ENCODE measurements at places on chromosomes 1 and 21.

- DNase-seq: no peak
These were observed 234.8 kb downstream of the NCAM2 start for GRCh38 chr21:21233051-21233450.

DNA sequence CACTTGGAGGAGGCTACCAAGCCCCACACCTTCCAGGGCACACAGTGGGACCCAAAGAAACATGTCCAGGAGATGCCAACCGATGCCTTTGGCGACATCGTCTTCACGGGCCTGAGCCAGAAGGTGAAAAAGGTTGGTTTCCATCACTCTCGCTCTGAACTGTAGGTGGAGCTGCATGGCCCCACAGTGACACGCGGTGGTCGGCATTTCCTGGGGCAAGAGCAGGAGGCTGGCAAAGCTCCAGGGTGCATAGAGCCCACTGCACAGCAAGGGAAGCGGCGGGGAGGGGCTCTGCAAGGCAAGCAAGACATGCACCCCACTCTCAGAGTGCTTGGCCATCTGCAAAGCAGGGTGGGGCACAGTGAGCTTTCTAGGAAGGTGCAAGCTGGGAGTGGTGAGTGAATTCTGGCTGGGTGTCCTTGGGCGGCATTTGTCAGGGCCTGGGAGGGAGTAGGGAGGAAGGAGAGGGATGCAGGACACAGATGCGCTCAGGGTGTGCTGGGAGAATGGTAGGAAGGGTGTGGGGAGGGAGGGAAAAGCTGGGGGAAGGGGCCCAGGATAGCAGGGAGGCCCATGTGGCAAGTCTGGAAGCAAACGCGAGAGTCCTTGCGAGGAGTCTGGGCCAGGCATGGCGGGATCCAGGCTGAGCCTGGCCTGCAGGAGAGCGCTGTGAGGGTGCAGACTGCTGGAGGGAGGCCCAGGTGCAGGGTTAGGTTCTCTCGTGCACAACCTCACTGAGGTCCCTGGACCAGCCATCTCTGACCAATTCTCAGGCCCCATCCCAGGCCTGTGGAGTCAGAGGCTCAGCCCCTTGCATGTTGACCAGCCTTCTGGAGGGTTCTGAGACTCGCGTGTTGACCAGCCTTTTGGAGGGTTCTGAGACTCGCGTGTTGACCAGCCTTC is 11.0 kb downstream of the TRPM2 start:
- DNase-seq: no peak

GRCh38 chr1:234400773-234401172 is 27.5 kb downstream of the COA6 start:
- DNase-seq: no peak

DNA sequence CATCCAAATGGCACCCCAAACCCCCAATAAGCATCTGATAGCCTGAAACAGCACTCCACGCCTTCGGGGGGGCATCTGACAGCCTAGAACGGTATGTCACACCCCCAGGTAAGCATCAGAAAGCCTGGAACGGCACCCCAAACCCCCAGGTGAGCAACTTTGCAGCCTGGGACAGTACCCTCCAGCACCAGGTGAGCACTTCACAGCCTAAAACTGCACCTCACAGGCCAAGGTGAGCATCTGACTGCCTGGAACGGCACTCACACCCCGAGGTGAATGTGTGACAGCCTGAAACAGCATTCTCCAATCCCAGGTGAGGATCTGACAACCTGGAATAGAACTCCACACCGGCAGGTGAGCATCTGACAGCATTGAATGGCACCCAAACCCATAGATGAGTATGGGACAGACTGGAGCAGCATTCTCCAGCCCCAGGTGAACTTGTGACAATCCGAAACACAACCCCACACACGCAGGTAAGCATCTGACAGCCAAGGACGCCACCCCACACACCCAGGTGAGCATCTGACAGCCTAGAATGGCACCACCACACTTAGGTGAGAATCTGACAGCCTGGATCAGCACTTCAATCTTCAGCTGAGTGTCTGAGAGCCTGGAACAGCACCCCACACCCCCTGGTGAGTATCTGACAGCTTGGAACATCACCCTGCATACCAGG is 18.3 kb upstream of the MMEL1 start:
- DNase-seq: no peak

- DNase-seq: no peak
These were observed 220.5 kb downstream of the KCNT2 start for GRCh38 chr1:196387766-196388165.

GRCh38 chr1:16677552-16678431 is 11.0 kb upstream of the RNU1-3 start:
- DNase-seq: no peak

DNA sequence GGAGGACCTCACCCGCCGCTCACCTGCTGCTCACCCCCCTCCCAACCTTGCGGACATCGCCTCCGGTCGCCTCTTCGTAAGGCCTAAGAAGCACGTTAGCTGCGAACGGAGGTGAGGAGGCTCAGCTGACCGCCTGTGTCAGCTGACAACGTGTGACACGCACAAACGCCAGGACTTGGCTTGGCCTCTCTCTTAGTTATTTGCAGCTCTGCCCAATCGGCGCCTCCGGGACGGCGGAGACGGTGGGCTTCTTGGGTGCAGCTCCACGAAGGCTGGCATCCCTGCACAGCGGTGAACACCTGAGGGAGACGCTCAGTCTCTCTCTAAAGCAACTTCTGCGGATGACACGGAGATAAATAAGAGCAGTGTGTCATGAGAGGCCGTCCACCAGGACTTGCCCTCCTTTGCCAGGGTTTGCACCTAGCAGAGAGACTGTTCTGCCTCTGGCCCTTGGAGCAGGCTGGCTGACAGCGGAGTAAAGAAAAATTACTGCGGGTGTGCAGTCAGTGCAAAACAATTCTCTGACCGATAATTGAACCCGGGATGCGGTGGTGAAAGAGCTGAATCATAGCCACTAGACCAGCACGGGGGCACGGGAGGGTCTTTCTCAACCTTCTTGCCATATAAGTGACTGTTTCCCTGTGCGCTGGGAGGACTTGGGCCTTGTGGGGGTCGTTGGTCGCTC is 318.9 kb downstream of the FAM72C start:
- no peak for DNase-seq

GRCh38 chr1:21384620-21385019 is 55.3 kb upstream of the NBPF3 start:
- no peak for DNase-seq

GRCh38 chr21:40531431-40532110 is 315.4 kb downstream of the DSCAM start:
- DNase-seq: no peak

DNA sequence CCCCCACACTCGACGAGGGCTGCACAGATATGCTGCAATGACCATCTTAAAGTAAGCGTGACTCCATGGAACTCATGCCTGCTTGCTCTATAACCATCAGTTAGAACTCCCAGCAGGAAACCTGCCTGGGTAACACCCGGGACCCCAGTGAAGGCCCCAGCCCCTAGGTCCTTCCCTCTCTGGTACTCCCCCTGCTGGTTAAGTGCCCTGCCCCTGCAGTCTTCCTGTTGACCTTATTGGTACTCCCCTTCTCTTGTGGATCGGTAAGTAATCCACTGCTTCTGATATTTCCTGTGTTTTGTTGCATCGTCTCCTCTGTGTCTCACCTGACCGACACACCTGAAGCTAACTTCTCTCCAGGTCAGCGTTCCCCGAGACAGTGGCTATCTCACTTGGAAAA is 104.8 kb upstream of the COG2 start:
- no peak for DNase-seq

DNA sequence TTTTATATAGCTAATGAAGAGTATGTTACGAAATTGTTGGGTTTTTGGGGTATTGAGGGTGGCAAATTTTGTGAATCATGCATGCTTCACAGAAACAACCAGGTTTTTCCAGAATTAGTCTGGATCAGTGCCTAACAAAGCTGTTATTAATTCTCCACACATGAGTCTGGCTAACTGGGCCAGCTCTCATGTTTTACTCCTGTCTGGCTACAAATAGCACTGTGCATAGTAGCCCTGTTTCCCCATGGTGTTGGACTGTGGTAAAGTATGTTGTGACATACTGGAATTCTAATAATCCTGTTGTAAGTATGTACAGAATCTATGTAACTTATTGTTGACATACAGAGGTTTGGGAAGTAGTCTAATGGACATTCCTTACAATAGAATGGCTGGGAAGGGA is 35.8 kb downstream of the S100B start:
- DNase-seq: no peak

- no peak for DNase-seq
These were observed 178.0 kb downstream of the RYR2 start for GRCh38 chr1:237219751-237220642.

- no peak for DNase-seq
These were observed 205.6 kb downstream of the ATG4C start for GRCh38 chr1:62989497-62989896.

DNA sequence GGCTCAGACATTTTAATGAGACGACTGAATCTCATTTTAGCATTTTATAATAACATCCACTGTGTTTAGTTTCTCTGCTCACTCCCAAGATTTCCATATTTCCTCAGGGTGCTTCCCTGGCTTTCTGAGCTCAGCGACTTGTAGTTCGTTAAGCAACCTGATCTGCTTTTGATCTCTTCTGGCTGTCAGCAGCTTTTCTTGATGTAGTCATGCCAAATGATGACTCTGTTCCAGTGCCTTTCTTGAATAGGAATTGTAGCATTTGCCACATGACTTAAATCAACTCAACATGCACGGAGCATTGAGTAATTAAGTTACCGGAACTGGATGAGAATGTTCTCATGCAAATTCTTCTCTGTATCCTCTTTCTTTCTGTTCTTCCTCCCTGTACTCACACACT is 246.1 kb downstream of the FMN2 start:
- DNase-seq: no peak

DNA sequence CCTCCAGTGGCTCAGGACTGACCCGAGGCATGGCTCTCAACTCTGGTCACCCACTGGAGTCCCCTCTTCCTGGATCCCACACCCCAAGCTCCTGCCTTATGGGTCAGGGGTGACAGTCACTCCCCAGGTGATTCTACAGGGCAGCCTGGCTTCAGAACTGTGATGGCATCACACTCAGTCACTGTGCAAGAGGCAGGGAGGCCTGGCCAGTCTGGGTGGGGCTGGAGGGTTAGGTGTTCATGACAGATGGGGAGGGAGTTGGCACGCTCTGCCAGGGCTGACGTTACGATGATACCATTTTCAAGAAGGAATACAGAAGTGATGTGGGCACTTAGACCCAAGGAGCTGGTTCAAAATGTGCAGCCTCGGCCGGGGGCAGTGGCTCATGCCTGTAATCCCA is 25.2 kb upstream of the ABCG1 start:
- no peak for DNase-seq

DNA sequence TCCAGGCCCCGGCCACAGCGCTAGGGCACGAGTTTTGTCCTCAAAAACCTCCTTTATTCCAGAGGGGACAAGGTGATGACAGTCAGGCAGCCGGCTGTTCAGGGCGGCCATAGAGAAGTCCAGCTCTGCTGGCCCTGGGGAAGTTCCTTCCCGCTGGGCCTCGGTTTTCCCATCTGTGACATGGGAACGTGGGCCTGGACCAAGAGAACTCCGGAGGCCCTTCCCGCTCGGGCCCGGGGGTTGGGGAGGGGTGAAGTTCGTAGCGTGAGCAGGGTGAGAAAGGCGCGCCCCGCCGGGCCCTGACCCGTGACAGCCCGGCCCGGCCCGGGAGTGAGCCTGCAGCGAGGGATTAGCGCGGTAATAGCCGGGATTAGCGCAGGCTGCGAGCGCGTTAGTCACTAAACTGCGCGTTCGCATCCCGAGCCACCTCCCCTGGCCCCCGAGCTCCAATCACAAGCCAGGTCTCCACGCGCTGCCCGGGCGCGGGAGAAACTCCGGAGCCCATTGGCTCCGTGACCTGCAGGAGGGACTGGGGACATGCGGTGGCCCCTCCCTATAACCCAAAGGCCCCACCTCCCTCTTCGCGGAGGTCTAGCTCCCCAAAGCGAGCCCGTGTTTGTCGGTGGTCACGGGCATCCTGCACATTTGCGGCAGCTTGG is 29.8 kb upstream of the PADI2 start:
- no peak for DNase-seq

- no peak for DNase-seq
These were observed 83.8 kb downstream of the NIBAN1 start for GRCh38 chr1:184890539-184890973.

DNA sequence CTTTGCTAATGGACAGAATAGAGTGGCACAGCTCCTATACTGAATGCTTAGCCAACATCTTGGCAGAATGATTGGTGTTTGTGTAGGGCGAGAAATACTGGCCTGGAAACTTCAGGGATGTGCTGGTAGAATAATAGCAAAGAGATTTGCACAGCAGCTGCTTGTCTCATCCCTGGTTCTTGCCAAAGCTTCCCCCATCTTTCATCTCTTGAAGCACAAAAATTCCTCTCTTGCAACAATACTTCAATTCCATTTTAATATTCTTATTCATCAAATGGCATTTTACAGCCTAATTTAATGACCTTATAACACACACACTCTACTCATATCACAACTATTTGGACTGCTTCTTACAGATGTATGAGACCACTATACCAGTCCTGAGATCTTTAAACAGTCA is 37.7 kb downstream of the LHX8 start:
- no peak for DNase-seq

- DNase-seq: no peak
These were observed 65.1 kb downstream of the LACTBL1 start for GRCh38 chr1:22907528-22907927.

- DNase-seq: no peak
These were observed 134.6 kb downstream of the BRINP2 start for GRCh38 chr1:177305040-177306018.

DNA sequence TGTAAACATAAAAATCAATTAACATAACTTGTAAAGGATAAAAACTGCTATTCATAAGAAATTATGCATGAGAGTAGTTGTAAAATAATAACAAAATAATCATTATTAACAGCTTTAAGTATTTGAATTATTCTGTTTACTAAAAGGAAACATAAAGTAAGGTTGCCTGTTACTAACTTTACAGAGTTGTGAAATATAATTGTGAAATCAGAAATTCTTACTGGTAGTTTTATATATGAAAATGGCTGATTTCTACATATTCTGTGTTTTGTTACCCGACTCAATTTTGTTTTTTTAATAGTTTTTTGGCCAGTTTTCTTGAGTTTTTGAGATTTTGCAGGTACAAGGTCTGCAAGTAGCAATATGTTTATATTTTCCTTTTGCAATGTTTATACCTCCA is 27.8 kb downstream of the FNBP1L start:
- DNase-seq: no peak

DNA sequence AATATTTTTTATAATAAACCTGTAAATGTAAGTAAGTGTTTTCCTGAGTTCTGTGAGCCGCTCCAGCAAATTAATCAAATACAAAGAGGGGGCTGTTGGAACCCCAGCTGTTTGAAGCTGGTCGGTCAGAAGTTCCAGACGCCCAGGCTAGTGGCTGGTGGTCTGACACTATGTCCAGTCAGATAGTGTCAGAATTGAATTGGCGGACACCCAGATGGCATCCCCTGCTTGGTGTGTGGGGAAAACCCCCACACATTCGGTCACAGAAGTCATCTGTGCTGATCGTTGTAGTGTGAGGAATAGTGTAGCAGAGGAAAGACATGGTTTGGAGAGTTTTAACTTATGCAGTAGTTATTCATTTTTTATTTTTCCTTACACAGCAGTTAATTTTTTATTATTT is 32.4 kb downstream of the TBCE start:
- no peak for DNase-seq

- no peak for DNase-seq
These were observed 9.3 kb downstream of the SLC26A9 start for GRCh38 chr1:205933671-205934618.

Measured in NCI-H1092 (cell line).